ENCODE measurements at places on chromosomes 11 and 22.

GRCh38 chr11:83122050-83122449 lies 34.9 kb upstream of the PCF11 start:
- no peak for DNase-seq

DNA sequence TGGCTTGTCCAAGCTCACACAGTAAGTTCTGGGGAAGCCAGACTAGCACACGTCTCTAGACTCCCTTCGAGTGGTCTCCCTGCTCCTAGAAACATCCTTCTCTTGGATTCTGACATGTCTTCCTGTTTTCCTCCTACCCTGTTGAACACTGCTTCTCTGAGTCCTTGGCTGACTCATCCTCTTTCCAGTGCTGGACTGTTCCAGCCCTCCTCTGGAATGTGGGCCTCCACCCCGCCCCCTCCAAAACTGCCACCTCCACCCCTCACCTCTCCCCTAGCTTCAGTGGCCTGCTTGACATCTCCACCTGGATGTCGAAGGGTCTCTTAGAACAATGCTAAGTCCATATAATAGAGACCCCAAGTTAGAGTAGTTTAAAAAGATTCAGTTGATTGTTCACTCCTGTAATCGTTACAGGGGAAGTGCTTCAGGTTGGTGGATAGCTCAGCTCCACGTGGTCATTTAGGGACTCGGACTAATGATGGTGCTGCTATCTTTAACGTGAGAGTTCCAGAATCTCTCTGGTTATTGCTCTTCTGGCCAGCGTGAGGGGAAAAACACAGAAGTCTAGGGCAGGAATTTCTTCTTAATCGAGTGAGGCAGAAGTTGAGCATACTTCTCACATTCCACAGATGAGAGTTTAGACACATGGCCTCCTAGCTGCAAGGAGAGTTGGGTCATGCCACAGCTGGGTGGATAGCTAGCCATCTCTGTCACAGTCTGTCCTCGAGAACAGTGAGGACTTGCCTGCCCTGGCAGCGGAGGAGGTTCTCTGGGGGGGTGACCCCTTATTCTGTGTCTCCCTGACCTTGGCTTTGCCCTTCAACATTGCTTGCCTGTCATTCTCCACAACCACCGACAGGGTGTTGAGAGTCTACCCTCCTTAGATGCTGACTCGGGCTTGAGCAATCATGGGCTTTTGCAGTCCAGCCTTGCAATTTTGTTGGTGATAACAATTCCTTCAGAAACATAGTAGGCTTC lies 4.7 kb upstream of the C11orf96 start:
- no peak for DNase-seq

DNA sequence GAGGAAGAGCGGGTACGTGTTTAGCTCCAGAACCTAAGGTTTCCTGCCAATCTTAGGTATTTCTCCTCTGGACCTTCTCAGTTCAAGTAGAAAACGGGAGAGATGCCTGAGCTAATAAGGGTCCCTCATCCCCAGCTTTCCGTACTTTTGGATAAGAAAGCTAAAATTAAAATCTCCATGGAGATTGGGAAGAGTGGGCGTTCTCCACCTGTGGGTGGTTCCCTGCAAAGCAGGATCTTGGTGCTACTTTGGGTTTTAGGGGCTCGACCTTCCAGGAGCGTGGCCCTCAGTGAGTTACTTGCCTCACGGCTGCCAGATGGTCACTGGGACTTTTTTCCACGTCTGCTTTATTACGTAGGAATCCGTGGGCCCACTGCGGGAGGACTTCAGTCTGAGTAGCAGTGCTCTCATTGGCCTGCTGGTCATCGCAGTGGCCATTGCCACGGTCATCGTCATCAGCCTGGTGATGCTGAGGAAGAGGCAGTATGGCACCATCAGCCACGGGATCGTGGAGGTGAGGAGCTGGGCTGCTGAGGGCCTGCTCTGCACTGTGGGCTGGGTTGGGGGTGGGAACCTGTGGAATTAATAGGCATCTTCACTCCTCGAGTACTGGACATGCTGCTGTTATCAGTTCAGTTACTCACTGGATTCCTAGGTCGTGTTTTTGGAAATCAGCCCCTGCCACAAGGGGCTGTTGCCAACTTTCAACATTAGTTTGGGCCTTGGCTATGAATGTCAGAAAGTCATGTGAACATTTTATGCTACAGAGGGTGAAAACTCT lies 17.8 kb upstream of the ST14 start:
- no peak for DNase-seq

DNA sequence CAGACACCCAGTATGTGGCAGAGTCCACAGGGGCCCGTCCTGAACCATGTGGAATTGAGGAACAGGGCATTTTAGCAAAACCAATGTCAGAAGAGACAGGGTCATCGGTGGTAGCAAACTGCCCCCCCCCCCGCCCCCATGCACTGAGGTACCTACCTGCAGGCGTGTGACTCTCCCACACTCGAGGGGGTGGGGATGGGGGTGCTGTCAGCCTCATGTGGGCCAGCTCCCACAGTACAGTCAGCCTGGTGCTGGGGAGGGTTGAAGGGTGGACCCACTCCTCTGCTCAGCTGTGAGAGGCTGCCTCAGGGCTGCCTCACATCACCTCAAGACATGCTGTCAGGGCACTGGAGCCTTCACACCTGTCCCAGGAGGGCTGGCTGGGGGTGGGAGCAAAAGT lies 10.7 kb upstream of the SUSD2 start:
- no peak for DNase-seq

- DNase-seq, result peak; percentile 74
Measured at GRCh38 chr11:58675334-58676155, 53.1 kb downstream of the CNTF start.

DNA sequence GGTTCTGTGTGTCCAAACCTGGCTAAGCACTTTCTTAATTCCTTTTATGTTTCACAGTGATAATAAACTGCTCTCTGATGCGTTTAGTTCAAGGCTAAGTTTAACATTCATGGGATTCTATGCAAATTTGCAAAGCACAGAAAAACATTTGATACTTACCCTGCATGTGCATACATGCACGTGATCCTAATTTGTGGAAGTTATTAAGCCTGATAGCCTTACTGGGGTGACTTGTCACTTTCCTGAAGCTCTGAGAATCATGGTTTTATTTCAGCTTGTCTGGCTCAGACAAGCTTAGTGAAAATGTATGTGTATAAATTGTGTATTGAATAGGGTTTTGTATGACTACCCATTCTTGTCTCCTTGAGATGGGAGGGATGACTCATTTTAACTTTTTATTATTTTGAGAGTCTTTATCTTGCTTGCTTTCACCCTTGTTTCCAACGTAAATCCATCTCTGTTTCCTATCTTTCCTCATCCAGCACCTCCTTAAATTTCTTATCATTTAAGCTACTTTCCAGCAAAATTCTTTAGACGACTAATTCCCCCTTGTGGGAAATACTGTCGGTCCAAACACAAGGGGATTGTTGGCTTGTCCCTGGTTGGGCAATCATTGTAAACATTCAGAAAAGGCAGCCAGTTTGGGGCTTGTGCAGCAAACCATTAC lies 167.1 kb downstream of the C11orf91 start:
- no peak for DNase-seq

DNA sequence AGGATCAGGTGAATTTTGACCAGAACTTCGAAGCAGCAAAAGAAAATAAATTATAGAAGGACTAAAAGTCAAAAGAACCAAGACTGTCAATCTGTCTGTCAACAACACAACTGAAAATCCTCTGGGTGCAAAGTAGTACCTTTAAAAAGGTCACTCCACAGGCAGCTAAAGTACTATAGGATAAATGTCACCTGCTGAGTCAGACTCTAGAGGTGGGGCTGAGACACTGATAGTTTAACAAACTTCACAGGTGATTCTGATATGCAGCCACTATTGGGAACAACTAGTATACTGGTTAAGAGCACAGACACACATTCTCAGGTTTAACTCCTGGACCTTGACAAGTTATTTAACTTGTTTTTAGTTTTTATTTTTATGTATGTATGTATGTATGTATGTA lies 107.3 kb downstream of the FCHSD2 start:
- peak; percentile 46 for DNase-seq

- no peak for DNase-seq
Measured at GRCh38 chr11:119329320-119329719, 5.0 kb upstream of the RNF26 start.

GRCh38 chr22:25903294-25903693 lies 161.3 kb downstream of the MYO18B start:
- DNase-seq, result no peak

DNA sequence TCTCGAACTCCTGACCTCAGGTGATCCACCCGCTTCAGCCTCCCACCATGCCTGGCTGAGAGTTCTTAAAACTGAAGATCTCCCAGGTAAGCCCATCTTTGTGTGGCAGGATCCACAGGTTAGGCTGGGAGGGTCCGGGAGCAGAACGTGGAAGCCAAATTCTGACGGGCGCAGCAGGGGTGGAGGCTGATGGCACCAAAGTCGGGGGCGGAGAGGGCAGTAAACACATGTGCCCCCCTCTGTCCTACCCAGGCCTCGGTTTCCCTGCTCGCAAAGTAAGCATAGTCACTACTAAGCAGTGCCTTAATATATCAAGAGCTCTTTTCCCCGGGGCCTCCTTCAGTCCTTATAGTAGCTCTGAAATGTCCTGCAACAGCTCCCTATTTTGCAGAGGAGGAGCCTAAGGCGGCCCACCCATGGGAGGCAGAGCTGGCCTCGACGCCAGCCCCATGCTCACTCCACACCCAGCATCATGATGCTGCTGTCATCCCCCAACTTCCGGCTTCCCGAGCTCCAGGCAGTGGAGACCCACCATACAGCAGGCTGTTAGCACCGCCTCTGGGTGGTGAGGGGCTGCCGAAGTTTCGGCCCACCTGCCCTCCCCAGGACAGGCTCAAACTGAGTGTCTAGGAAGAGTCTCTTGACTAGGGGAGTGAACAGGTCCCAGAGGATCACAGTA lies 230.0 kb downstream of the CTTN start:
- no peak for DNase-seq

GRCh38 chr11:2927851-2928604 lies 1.2 kb downstream of the PHLDA2 start:
- no peak for DNase-seq

DNA sequence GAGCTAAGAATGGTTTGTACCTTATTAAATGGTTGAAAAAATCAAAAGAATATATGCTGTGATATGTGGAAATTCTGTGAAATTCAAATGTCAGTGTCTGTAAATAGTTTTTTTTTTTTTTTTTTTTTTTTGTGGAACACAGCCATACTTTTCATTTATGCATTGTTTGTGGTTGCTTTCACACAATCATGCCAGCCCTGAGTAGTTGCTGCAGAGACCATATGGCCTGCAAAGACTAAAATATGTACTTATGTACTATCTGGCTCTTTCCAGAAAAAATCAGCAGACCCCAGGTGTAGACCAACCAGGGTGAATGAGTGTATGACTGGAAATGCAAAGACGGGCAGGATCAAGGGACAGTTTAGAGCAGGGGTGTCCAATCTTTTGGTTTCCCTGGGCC lies 98.3 kb downstream of the PTPRJ start:
- DNase-seq, result no peak

DNA sequence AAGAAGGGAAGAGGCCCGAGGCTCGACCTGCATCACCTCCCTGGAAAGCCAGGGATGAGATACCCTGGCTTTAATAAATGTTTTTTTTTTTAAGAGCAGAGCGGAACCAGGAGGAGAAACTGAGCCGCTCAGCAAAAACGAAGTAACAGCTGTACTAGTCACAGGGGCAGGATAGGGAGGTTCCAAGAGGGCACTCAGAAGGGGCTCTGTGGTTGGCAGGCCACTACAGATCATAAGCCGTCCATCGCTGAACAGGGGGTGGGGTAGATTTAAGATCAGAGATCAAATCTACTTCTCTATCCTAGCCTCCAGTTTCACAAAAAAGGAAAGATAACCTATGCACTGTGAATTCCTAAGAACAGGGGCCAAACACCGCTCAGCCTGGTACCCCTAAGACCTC lies 625 bp downstream of the EIF3D start:
- no peak for DNase-seq

GRCh38 chr11:33670250-33671011 lies 30.2 kb downstream of the C11orf91 start:
- no peak for DNase-seq

DNA sequence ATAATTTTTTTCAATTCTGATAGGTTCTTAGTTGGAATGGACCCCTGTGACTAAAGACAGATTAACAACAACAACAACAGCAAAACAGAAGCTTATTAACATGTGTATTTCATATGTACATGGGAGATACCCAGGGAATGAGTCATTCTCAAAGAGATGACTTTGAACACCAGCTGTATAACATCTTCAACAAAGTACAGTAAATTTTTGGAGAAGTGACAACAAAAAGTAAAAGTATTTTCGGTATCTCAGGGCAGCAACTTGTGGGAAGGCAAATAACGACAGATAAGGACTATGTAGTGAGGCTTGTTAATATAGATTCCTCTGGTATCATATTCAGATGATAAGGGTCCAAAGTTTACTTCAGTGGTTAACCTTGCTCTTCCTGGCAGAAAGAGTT lies 573.4 kb upstream of the RAG2 start:
- DNase-seq, result no peak

GRCh38 chr22:33917744-33918406 lies 2.4 kb downstream of the LARGE1 start:
- DNase-seq, result no peak

- no peak for DNase-seq
Measured at GRCh38 chr11:45041596-45041995, 90.9 kb upstream of the TP53I11 start.

DNA sequence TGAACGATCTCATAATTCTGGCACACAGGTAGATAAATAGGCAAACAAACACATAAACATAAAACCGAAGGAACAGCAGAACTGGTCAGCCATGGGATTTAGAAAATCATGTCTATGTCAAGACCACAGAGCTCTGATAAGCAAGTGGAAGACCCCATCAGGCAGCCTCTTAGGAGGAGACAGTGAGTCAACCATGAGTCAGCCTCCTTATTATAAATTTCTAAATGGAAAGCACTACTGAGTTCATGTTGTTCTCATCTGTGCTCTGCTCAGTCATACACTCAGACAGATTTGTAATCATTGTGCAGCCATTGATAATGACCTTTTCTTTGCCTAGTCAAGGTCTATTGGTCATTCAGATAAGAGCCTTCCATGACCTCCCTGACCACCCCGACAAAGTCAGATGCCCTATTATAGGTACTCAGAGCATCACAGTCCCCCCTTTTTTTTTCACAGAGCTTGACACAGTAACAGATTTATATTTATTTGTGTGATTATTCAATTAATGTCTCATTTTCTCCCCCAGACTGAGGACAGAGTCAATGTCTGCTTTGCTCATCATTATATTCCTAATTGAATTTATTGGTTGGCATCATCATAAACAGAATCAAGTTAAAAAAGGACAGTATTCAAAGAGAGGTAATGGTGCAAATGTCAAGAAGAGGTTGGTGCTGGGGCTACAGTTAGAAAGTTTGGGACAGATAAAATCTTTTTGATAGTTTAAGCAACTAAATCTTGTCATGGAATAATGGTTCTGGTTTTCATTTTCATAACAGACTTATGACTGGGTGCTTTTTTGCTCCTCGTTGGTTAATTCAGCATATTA lies 579.7 kb upstream of the CCDC90B start:
- DNase-seq, result no peak

- DNase-seq, result no peak
Measured at GRCh38 chr22:49965091-49966040, 4.8 kb downstream of the PIM3 start.
